Cerebellum (tissue), 4 donors: ENCODE measurements at places on chromosomes 5 and 9. TPM values are rescaled to one million over a fixed set of nuclear protein-coding genes. Genes with fewer than 3 reads are reported as not detected.

Gene EQTN
- 0.73 TPM for total RNA-seq

DNA sequence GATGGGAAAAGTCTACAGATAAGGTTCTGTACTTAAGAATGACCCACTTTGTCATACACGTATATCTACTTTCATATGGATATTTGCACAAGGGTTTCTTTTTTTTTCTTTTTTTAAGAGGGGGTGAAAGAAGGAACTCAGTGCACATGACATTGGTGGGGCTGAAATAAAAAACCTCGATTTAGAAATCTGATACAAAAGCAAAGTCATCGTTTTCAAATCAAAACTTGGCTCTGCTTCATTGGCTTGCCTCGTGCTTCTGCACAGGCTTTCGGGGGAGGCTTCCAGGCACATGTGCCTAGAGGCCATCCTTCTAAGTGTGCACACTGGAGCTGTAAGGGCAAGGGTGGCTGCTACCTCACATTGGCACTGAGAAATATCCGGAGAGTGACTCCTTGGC is 31.1 kb downstream of the PTTG1 start:
- no peak for DNase-seq

DNA sequence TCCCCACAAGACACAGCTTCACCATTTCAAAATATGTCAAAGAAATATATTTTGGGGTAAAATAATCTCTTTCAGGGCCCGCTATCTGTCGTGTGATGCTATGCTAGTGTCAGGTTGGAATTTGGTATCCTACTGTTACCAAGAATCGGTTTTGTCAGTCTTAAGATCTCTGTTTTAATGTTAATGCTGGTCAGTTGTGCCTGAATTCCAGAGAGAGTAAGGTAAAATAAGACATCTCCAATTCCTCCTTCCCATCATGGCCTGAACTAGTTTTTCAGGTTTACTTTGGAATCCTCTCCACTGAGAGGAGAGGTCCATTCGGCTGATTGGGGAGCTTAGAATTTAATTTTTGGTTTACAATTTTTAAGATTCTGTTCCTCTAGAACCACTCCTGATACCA is 10.4 kb upstream of the BTF3 start:
- DNase-seq: no peak

- DNase-seq: no peak
Measured at GRCh38 chr9:109198736-109199382, 31.8 kb upstream of the FRRS1L start.

GRCh38 chr5:165076686-165077085 is 1571.3 kb downstream of the MAT2B start:
- DNase-seq: no peak

DNA sequence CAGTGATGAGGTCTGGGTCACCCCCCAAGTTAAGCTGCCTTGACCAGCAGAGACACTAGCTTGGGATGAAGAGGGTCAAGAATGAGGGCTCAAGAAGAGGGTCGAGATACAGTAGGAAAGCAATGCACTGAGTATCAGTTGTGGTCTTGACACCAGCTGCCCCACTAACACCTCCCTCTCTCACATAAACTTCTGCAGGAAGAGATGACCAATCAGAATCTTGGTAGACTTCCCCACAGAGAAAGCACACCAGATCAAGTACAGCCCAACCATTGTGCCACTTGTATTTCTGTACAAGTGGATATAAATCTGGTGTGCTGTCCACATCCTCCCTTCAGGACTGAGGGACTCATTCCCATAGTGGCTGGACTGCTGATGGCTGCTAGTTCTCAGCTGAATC is 101.2 kb upstream of the ELL2 start:
- DNase-seq: no peak

- no peak for DNase-seq
Measured at GRCh38 chr5:75361310-75361709, 24.3 kb downstream of the HMGCR start.

DNA sequence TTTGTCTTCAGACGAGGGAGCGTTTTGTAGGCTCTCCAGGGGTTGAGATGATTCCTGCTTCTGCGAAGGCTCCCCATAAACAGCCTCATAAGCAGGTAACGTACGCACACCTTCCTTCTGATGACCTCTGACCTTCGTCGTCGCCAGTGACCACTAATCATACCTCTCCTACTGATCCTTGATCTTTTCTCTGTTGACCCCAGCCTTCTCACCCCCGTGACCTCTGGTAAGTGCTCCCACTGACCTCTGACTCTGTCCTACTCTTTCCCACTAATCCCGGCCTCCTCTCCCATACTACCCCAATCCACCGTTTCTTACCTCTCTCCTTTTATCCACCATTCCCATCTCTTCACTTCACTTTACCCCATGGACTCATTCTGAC is 345 bp downstream of the DNAI1 start:
- peak; percentile 14 for DNase-seq
